ENCODE measurements at places on chromosomes 7 and 10.

GRCh38 chr7:18521236-18521589 is 25.7 kb downstream of the HDAC9 start:
- no peak for DNase-seq

DNA sequence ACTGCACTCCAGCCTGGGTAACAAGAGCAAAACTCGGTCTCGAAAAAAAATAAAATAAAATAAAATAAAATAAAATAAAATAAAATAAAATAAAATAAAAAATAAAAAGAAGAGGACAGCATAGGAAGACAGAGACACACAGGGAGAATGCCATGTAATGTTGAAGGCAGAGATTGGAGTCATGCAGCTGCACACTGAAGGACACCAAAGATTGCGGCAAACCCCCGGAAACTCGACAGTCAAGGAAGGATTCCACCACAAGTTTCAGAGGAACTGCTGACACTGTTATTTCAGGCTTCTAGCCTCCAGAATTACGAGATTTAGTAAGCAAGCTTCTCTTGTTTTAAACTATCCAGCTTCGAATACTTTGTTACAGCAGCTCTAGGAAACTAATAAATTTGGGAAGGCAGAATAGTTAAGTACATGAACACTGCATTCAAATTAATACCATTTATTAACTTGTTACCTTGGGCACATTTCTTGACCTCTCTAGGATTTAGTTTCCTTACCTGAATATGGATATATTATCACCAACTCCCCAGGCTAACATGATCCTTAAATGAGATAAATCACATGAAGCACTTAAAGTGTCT is 9.5 kb downstream of the CPED1 start:
- no peak for DNase-seq

DNA sequence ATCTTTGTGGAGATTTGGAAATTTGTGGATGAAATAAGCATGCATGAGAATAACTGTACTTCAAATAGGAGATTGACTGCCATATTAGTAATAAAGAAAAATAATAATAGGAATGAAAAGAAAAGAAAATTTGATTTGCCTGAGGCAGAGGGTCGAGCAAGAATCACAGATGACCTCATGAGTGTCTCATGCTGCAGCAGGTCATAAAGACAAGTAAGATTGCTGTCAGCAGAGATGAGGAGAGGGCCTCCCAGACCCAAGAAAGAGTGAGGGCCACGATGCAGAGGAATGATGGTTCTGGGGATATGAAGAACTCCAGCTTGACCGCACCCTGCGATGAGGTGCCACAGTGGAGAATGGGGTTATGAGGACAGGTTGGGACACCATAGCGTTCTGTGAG is 39.2 kb downstream of the TOMM7 start:
- no peak for DNase-seq

DNA sequence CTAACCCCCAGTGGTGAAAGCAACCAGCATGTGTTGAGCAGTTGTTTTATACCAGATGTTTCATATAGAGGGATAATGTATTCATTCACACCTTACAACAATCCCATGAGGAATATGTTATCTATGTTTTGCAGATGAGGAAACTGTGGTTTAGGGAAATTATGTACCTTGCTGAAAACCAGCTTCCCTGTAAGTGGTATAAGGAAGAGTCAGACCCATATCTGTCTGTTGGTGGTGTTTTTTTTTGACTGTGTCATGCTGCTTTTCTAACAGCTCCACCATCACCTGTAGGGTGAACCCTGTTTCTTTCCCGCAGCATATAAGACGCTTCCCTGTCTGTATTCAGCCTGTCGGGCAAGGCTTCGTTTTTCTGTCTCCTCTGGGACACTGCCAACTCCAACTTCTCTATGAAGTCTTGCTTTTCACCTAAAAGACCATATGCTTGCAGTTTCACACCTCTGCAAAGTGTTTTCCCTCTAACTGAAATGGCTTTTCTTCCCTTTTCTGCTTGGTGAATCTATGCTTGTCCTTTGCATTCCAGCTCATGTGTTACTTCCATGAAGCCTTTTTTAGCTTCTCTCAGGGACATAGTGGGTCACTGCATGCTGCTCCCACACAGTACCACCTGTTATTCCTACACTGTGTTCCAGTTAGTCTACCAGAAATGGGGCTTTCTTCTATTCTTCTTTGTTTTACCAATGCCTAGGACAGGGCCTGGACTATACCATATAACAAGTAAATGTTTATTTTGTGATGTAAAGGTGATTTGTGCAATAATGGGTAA is 92.8 kb downstream of the ST7 start:
- no peak for DNase-seq

DNA sequence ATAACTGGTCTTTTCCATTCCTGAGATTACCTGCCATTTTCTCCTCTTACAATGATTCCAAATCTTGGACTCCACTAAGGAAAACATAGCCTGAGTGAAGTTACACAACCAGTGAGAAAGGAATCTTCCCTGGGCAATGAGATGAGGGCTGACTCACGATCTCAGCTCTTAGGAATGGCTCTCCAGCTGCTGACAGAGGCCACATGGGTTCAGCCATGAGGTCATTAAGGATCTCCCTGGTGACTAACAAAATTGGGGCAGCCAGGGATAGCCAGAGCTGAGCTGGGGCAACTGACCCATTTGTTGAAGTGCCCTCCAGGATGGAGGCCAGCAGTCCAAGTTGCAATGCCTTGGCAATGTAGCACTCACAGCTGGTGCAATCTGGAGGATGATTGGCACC is 78.7 kb upstream of the MKLN1 start:
- DNase-seq, result no peak

- DNase-seq, result no peak
Observed at GRCh38 chr10:121624836-121625486, 26.7 kb upstream of the FGFR2 start.

GRCh38 chr7:77837966-77838365 is 39.4 kb downstream of the PHTF2 start:
- no peak for DNase-seq

DNA sequence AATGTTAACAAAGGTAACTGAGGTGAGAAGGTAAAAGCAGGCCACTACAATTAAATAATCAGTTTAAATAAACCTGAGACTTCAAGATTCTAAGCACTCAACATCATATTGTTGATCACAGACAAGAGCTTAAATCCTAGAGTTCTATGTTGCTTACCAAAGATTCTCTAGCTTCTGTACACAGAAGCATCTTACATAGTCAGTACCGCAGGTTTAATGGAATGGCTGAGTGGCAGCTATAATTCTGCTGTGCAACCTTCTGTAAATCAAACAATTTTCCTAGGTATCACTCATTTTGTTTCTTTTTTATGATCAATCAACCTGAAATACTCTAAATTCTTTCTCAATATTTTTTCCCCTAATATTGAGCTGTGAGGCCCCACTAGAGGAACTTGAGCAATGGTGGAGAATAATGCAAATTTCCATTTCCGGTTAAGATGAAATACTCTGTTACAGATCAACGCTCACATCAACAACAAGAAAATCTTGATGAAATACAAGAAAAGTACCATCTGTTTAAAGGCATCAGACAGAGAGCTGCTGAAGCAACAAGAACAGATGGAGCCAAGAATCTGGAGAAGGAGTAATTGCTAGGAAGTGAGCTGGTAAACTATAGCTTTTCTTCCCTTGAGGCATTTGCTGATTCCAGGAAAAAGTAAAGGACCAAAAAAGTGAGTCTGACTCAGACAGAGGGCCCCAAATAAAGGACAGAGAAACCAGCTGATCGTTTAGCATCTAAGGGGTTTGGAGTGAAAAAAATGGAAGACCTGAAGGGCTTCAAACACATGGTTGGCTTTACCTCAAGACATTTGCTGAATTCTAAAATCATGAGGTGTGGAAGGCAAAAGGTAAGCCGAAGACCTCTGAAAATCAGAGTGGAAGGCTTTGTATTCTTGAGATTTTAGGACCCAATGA is 22.6 kb downstream of the PNPLA8 start:
- DNase-seq, result no peak

DNA sequence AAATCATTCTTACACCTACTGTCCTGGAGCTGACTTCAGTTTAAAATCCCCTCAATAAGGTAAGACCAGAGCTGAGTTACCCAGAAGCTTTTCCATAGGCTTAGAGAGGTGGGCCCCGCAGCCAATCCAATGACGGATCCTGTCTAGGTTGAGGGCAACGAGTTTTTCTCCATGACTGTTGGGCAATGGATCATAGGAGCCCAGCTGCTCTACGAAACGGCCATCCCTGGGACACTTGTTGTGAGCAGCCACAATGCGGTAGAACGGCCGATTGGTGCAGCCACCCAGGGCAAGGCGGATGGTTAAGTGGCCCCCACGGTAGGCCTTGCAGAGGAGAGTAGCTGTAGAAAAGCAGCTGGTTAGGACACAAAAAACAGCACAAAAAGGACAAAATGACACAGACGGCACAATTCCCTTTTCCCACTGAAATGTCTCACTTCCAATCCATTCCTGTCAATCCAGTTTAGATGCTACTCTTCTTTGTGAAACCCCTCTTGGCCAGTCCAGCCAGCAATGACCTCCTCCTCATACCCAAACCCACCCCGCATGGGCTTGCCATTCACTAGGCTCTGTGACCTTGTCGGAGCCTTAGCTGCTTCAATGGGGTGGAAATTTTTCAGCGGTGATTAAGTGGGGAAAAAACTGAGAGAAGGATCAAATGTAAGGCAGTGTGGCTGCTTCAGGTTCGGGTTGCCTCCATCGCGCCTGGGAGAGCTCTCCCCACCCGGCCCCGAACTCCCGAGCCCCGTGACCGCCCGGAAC is 580 bp downstream of the MRPS16 start:
- no peak for DNase-seq

DNA sequence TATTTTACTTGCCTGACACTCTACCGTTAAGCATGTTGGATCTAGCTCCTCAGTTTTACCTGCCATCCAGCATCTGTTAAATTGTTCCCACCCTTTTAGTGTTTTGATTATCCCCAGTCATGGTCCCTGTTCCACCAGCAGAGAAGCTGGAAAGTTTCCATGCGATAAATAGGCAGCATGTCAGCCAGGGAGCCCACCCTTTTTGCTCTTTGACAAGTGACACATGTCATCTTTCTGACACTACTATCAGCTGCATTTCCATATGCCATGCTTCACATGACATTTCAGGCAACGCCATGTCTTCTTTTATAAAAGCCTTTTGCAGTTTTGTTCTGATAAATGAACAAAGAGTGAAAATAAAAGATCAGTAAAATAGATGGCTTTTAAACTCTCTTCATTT is 310.8 kb downstream of the MAGI2 start:
- no peak for DNase-seq

DNA sequence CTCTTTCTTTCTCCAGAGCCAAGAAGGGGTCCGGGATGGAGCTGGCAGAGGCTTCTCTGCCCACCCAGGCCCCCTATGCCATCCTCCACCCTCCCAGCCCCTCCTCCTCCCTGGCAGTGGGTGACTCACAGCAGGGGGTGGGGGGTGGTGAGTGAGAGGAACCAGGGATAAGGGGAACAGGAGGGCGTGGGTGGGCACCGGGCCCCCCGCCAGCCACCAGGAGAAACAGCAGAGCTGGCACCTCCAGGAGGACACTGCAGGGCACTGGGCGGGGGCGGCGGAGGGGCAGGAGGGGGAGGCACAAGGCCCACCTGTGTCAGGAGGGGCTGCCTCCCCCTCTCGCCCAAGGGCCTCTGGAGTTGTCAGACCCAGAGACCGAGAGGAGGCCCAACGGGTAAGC is 56.0 kb downstream of the CAMK2B start:
- DNase-seq, result no peak

- no peak for DNase-seq
Observed at GRCh38 chr10:33095867-33096815, 138.1 kb upstream of the ITGB1 start.

- DNase-seq, result no peak
Observed at GRCh38 chr10:788796-789748, 99.6 kb upstream of the DIP2C start.

GRCh38 chr10:73813333-73813732 is 1.9 kb upstream of the NDST2 start:
- DNase-seq, result no peak

DNA sequence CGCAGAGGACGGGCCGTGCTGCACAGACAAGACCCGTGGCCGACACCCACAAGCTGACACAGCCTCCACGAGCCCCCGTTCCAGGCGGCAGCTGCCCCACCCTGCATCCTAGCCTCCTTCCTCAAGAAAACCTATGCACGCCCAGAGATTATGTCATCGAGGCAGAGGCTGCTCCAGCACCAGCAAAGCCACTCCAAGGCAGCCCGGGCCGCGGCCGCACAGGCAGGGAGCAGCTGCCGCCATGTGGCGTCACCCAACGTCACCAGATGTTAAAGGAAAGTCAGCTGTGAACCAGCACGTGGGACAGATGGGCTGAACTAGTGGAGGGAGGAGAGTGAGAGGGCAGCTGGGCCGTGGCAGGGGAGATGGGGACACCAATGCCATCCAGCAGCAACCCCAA is 59.8 kb downstream of the STK32C start:
- no peak for DNase-seq

- DNase-seq, result no peak
Observed at GRCh38 chr7:128783143-128783861, 7.7 kb upstream of the OPN1SW start.
